Body of pancreas (tissue), 4 donors: ENCODE measurements at places on chromosomes 2 and 18.
A peak's percentile ranks its signal among the peaks of the same experiment; 100 is the strongest.

- no peak for DNase-seq
These were observed 81.5 kb downstream of the STPG4 start for GRCh38 chr2:47073641-47074040.

DNA sequence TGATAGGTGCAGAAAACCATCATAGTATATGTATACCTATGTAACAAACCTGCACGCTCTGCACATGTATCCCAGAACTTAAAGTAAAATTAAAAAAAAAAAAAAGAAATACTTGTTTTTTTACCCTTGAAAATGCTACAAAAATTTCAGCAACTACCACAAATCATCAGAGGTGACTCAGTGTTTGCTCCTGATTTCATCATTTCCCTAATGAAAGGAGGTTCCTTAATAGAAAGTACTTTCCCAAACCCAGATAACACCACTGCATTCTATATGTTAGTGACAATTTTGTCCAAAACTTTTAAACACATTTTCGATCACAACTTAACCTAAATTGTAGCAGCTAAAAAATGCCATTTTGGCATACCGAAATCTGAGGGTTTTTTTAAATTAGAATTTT is 163.3 kb downstream of the SLC39A10 start:
- no peak for DNase-seq

DNA sequence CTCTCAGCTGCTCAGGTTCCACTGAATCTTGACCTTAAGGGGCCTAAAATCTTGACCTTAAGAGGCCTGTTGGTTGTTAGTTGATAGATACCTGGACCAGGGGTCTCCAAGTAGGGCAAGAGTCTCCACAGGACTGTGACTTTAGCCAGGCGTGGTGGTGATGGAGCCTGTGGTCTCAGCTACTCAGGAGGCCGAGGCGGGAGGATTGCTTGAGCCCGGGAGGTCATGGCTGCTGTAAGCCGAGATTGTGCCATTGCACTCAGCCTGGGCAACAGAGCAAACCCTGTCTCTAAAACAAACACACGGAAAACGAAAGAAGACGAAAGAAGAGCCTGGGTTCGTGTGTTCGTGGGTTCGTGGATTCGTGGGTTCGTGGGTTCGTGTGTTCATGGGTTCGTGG is 120.2 kb upstream of the CTDP1 start:
- DNase-seq = no peak

GRCh38 chr18:66623821-66624220 is 19.9 kb upstream of the CDH19 start:
- no peak for DNase-seq

DNA sequence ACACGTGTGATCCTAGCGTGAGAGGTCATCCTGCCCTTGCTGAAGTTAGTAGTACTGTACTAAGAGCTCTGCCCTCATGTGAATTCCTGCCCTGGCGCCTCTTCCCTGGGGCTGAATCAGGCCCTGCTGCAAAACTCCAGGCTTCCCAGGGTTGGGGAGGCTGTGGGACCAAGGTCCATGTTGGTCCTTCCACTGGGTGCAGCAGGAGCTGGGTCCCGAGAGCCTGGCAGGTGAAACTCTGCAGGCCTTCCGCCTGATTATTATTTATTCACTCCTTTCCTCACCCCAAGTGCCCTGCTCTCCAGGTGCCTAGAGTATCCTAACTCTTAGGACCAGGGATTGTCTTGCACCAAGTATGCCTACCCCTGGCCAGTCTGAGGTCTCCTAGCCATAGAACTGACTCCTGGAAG is 5.3 kb upstream of the CNNM3 start:
- DNase-seq = no peak

GRCh38 chr18:8951491-8951890 is 151.0 kb upstream of the NDUFV2 start:
- no peak for DNase-seq

- no peak for DNase-seq
These were observed 99.7 kb downstream of the GULP1 start for GRCh38 chr2:188391354-188391753.

GRCh38 chr2:216108310-216108966 is 710 bp upstream of the XRCC5 start:
- DNase-seq = no peak

GRCh38 chr18:46010050-46010449 is 42.9 kb upstream of the EPG5 start:
- DNase-seq = no peak

DNA sequence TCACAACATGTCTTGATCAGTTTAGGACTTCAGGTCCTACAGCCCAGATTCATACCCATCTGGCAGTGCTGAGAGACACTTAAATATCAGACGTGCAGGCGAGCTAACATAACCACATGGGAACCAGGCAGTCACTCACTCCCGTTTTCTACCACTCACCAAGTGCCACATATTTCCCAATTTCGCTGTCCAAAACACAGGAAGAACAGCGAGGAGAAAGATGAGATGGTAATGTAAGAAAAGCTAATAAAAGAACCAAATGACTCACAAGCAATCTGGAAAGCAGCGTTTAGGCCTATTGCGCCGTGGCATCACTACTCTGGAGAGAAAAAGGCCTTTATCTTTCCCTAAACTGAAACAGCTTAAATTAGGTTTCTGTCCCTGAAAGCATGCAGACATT is 647.8 kb upstream of the SLC39A10 start:
- no peak for DNase-seq

GRCh38 chr2:133414486-133415209 is 153.6 kb downstream of the NCKAP5 start:
- no peak for DNase-seq

DNA sequence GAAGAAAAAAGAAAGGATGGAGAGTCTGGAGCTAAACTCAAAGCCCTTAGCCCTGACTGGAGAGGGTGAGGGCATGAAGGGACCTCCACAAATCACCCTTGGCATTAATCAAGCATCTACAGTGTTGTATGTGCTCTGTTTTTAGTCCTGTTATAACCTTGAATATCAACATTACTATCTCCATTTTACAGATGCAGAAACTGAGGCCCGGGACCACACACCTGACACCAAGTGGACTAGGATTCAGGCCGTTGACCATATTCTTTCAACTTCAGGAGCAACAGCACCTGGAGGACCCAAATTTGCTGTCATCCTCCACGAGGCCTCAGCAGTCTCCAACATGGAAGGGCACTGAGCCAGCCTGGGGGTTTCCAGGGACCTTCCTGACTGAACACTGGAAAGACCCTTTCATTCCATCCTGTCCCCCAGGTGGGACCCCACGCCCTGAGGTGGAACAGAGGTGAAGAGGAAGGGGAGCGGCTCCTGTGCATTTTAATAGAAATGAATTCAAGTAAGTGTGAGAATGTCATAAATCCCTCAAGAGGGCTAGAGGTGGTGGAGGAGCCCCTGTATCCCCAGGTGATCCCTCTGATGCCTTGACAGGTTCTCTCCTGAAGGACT is 41.0 kb downstream of the SERTAD2 start:
- DNase-seq = no peak

- DNase-seq = peak; percentile 40
These were observed 11.6 kb downstream of the EN1 start for GRCh38 chr2:118835746-118836410.

- no peak for DNase-seq
These were observed 40.7 kb upstream of the TAF1B start for GRCh38 chr2:9802576-9802993.

DNA sequence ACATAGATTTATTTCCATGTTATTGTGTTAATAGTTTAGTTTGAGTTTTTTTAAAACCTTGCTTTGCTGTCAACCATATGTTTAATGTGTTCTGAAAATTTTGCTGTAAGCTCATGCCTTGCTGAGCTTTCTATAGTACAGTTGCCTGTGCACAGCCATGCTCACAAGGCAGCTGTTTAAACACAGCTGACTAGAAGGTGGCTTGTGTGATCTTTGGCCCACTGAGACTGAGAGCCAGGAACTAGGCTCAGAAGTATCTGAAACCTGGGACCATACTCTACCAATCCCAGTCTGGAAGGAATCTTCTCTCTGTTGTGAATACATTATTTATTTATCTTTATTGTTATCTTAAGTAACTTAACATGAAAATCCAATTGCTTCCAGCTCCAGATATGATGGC is 350.5 kb downstream of the KIAA1328 start:
- peak; percentile 80 for DNase-seq

- DNase-seq = no peak
These were observed 372.4 kb upstream of the SPRED2 start for GRCh38 chr2:65804777-65805176.

DNA sequence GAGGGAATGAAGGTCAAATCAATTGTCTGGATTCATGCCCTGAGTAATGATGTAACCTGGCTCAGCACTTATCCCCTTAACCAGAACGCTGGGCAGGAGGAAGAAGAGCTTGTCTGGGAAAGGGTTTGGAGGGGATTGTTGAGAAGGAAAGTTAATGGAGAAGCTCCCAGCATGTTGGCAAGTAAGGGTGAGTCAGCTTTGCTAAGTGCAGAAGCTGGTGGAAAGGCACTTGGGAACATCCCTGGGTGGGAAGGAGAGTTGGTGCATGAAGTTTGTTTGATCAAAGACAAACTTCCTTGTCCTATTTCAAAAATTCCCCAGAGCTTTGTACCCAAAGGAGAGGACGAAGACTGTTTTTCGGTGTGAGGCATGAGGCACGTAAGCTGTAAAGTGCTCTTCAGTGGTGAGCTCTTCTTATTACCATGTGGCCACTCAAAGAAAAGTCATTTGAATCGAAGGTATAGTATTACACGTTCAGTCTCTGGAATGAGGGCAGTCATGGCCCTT is 17.6 kb upstream of the DAW1 start:
- no peak for DNase-seq

DNA sequence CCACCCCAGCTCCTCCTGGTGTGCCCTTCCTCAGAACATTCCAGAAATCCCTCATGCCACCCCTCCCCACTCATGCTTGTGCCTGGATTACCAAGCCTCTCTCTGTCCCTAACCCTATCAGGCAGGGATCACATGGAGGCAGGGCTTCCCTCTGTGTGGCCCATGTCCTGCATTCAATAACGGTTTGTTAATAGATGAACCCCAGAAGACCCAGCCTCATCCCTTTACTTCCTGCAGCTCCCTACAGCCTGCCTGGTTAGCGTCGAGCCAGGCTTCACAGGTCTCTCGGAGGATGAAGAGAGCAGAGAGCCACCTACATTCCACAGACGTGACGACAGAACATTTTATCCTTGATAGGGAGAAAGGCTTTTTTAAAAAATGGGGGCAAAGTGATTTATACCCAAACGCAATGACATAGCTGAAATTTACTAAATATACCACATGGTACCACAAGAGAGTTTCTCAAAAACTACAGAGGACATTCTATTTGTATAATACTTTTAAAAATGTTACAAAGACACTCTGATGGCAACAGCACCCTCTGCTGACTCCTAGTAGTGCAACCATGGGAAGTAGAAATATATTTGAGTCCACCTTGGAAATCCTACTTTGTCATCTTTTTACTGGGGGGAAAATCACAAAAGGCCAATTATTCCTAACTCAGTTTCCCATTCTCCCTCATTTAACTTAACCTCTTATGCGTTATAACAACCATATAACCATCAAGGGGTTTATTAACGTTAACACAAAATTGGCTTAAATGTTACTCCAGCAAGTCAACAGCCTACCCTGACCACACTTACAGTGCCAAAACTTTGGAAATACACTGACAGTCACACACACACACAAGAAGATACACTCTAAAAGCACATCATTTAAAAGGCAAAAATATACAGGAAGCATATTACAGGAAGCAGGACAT is 30.7 kb downstream of the FBXO15 start:
- peak; percentile 30 for DNase-seq

GRCh38 chr2:234565201-234565600 is 68.3 kb upstream of the ARL4C start:
- DNase-seq = no peak
